Activated T-helper 2 cell treated with anti-CD3 and anti-CD28 coated beads, Interferon-gamma antibody, Interleukin-2, Interleukin-4, amounts not matched to agents 10 μg/mL and 5 μg/mL and 100 μg/mL, durations not matched to agents 14 hours and 24 hours and 36 hours (primary cell): ENCODE measurements at places on chromosomes 6 and 20. TPM values are rescaled to one million over a fixed set of nuclear protein-coding genes. Genes with fewer than 3 reads are reported as not detected.
A peak's percentile ranks its signal among the peaks of the same experiment; 100 is the strongest.

The ANKRD66 gene
- total RNA-seq, result not detected in 2 replicates

DNA sequence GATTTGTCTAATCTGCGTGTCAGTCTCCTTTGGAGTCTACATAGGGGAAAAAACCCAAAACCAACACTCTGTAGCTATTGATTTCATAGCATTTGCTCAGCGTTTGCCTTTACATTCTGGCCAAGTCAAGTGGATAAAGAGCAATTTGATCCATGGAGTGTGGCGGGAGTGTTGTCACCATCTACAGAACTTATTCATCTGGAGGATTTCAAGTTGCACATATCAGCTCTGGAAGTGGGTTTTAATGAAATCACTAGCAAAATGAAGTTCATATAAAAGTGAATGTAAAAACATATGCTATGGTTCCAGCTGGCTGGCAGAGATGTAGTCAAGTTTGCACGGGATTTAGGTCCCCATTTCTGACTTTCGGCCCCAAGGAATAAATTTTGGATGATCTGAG is 219.7 kb upstream of the SUPT3H start:
- DNase-seq, result no peak
- peaks cover 48% of the 10 kb centered on the region for H3K36me3 ChIP-seq
- H3K27me3 ChIP-seq, result no peaks in the 10 kb centered on the region
- peaks cover 44% of the 10 kb centered on the region for H3K4me1 ChIP-seq
- peak overlapping the region; percentile 43 for H3K27ac ChIP-seq

GRCh38 chr6:142821860-142822259 is 123.1 kb downstream of the HIVEP2 start:
- no peaks in the 10 kb centered on the region for H3K27me3 ChIP-seq
- peaks cover 56% of the 10 kb centered on the region for H3K4me1 ChIP-seq
- H3K36me3 ChIP-seq, result peaks cover 18% of the 10 kb centered on the region
- H3K27ac ChIP-seq, result peak overlapping the region; percentile 29
- DNase-seq, result no peak

The SPTLC3 gene
- 0.68 and 0.80 TPM in 2 replicates for total RNA-seq

The CPNE5 gene
- total RNA-seq, result 2.0 and 2.1 TPM in 2 replicates

The MLIP gene
- not detected in 2 replicates for total RNA-seq

DNA sequence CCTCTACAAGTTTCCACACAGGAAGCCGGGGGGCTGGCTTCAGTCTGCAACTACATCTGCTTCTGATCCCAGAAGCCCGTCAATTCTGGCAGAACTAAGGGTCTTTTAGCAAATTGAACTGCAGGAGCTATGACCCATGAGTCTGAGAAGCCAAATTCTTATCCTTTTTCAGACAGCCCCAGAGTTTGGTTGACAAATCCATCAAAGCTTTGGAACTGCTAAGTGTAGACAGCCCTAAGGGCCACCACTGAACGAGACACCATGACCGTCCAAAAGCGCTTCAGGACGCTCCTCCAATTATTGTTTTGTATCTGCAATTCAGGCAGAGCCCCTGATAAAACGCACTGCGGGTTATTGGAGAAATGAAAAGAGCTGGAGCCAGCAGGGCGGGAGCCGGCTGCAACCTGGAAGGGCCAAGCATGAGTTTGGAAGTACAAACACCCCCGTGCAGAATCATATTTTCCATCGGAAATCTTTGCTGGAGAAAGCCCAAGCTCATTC is 67.1 kb downstream of the GNAS-AS1 start:
- H3K27ac ChIP-seq, result no peak overlapping the region
- peaks cover 32% of the 10 kb centered on the region for H3K27me3 ChIP-seq
- no peak for DNase-seq
- H3K36me3 ChIP-seq, result no peaks in the 10 kb centered on the region

DNA sequence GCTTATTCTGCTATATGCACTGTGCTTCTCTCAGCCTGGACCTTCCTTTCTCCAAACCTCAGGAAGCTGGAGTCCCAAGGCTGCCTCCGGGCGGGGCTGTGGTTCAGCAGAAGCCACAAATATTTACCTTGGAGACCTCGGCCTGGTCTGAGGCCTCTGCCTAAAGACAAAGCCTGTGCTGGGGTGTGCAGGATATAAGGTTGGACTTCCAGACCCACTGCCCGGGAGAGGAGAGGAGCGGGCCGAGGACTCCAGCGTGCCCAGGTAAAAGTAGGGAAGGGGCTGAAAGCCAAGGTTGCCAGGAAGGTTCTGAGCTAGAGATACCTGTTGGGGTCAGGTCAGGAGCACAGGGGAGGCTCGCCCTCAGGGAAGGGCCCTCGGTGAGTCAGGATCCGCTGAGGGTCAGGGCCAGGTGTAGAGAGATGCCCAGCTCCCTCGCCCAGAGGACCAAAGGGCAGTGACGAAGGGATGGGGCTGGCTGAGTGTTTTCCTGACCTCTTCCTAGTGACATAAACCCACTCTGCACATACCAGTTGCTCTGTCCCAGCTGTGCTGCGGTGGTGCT is at the start of gene BPIFB1:
TSS of gene BPIFB1 (plus strand) at position 224 of the 565 bp plus-strand sequence. CDS start 2,860 bp downstream, outside the sequence.
- H3K4me3 ChIP-seq, result no peak within 1 kb of the TSS
- no peak within 1 kb of the TSS for H3K27ac ChIP-seq
- H3K4me1 ChIP-seq, result no peaks in the 10 kb centered on the region
- DNase-seq, result no peak
- H3K36me3 ChIP-seq, result no peaks in the 10 kb centered on the region
- peaks cover 9% of the 10 kb centered on the region for H3K27me3 ChIP-seq

The TTK gene
- total RNA-seq, result 25.5 and 26.2 TPM in 2 replicates

- H3K4me1 ChIP-seq, result no peaks in the 10 kb centered on the region
- DNase-seq, result no peak
- H3K27ac ChIP-seq, result no peak overlapping the region
- no peaks in the 10 kb centered on the region for H3K36me3 ChIP-seq
- H3K27me3 ChIP-seq, result peaks cover 4% of the 10 kb centered on the region
- no peak overlapping the region for H3K4me3 ChIP-seq
Measured at GRCh38 chr6:133254552-133255228, 13.5 kb downstream of the EYA4 start.

- no peak overlapping the region for H3K27ac ChIP-seq
- H3K36me3 ChIP-seq, result no peaks in the 10 kb centered on the region
- peaks cover 13% of the 10 kb centered on the region for H3K27me3 ChIP-seq
- H3K4me3 ChIP-seq, result no peak overlapping the region
Measured at GRCh38 chr20:31920275-31920855, 31.5 kb downstream of the PDRG1 start.

The ELOVL5 gene
- total RNA-seq, result 122 and 133 TPM in 2 replicates
